DMS 273 treated with DMSO at 0.1 percent for 48 hours (cell line): ENCODE measurements at places on chromosomes 5 and 9.
A peak's percentile ranks its signal among the peaks of the same experiment; 100 is the strongest.

GRCh38 chr5:152813526-152813925 lies 408.4 kb upstream of the NMUR2 start:
- DNase-seq, result no peak

GRCh38 chr5:178351221-178352034 lies 118.8 kb upstream of the PHYKPL start:
- no peak for DNase-seq

DNA sequence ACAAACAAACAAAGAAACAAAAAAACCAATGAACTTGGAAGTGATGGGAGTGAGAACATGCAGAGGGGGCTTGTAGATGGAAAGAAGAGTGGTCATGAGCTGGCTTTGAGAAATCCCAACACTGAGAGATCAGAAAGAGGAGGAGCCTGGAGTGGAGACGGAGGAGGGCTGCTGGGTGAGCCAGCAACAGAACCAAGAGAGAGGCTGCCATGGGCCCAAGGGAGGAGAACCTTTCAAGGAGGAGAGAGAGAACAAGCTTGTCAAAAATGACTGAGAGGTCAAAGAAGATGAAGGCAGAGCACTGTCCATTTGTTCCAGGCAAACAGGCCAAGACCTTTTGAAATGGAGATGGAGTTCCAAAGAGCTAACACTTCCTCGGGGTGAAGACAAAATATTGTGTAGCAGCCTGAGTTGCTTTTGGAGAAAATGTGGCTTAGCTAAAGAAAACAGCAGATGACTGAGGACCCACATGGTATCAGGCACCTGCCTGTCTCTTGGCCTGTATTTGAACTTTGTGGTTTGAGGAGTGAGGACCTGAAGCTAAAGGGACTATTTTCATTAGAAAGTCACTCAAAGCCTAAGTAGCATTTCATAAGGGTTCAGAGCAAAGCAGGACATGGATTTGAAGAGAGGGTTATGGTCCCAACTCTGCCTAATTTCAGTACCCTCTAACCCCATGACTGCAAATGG lies 13.1 kb downstream of the NSG2 start:
- no peak for DNase-seq

DNA sequence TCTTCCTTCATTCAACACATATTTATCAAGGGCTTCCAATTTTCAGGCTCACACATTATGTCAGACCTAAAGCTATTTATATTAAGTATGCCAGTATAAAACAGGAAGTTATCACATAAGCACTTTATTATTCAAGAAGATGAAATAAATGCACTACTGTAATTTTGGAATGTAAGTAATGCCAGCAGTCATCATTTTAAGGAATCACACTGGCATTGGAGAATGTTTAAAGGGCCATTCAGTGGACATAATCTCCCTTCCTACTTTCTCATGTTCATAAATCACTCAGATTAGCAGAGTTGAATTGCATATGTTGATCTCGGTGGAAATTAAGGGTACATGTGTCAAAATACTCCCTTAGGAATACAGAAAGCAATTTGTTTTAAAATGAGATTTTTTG lies 164.4 kb downstream of the GIN1 start:
- no peak for DNase-seq

DNA sequence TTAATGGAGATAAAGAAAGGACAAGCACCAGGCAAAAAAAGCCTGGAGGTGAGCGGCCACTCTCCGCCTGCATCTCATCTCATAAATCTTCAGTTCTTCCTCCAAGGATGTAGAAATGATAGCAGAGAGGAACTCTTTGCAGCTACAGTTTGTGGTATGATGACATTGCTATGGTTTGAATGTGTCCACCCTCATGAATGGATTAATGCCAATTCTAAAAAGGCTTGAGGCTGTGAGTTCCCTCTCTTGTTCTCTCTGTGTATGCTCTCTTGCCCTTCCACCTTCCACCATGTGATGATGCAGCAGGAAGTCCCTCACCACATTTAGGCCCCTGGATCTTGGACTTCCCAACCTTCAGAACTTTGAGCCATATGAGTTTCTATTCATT lies 126.4 kb downstream of the SPOCK1 start:
- DNase-seq, result no peak

GRCh38 chr9:126516936-126517832 lies 96.5 kb upstream of the LMX1B start:
- no peak for DNase-seq

- peak; percentile 92 for DNase-seq
Observed at GRCh38 chr5:118891252-118891651, 97.1 kb downstream of the DTWD2 start.

DNA sequence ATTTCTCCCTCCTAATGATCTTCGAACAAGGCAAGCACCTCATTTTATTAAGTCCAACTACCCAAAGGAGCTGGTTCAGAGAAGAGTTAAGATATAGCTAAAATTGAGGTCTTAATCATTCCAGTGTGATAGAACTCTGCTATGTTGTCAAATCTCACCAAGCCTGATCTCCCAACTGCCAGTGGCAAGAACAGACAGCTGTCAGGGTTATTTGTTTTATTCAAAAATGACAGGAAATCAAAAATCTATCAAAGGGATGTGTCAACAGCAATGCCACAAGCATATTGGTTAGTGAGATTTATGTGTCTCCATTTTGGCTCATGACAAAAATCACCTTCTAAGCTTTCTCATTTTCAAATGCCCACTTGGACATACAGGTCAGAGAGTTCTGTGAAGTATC lies 74.5 kb downstream of the PRELID2 start:
- DNase-seq, result no peak

GRCh38 chr5:133658327-133658726 lies 46.0 kb upstream of the FSTL4 start:
- no peak for DNase-seq

DNA sequence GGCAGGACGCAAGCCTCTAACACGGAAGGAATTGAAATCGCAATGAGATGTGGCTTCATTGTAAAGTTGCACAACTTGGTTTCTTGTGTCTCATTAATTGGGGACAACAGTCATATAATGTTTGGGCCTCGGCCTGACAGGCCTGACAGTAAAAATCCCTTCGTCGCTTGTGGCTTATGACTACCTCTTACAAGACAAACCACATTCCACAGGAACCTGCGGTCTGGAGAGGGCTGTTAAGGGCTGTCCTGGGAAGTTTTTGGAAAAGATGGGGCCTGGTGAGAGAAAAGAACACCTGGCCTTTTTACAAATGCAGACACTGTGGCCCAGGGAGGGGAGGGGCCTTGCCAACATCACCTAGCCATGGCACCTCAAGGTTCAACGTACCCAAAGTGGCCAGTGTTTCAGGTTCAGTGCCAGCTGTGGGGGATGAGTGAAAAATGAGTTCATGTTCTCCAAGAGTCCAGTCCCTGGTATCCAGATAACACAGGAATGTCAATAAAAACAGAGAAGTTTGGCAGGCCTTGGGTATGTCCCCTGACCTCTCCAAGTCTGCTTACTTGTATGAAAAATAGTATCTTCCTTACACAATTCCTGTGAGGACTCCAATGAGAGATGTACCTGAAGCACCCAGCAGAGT lies 22.2 kb downstream of the SHB start:
- DNase-seq, result no peak

DNA sequence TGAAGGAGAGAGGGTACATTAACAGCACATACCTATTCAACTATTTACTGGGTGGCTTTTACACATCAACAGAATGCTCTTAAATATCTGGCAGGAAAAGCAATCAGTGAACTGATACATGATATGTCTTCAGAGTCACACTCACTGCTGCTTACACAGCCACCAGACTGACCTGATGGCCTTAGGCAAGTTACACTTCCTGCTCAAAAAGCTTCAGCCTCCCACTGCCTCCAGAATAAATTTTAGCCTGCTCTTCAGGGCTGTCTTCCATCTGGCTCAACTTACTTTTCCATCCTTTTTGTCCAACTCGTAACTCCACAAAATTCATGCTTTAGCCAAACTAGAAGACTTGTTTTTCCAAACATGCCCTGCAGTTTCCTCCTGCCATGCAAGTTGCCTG lies 10.7 kb downstream of the LOX start:
- DNase-seq, result no peak

DNA sequence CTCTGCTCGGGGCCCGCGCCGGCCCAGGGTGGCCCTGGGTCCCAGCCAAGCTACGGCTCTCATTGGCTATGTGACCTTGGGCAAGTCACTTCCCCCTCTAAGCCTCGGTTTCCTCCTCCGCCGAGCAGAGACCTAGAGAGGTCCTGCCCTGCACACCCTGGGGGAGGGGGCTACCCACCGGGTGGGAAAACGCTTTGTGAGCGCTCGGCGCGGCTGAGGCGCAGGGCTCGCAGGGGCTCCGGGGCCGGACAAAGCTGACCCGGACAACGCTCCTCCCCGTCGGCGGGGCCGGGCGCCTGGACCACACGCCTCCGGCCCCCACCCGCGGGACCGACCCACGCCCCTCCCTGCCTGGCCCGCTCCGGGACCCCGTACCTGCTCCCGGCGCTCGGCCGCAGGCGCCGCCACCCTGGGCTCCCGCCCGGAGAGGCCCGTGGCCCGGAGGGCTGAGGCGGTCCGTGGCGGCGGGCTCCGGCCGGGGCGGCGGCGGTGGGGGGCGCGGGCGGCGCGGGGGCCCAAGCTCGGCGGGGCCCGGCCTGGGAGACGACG lies 85.7 kb upstream of the MELK start:
- DNase-seq, result no peak

DNA sequence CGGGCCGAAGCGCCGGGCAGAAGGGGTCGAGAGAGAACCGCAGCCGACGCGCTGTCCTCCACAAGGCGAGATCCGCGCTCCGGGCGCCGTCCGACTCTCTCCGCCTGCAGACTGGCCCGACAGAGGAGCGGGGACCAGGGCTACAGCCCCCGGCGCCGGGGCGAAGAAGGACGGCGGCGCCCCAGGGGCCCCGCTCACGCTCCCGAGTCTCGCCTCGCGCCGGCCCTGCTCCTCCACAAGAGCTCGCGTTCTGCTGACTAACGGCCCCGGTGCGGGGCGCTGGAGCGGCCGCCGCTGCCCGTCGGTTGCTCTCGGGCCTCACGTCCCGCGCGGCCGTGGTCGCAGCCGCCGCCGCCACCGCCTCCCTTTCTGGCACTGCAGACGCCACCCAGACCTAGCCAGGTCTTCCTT lies 338 bp downstream of the ABHD17B start:
- DNase-seq, result no peak

- DNase-seq, result no peak
Observed at GRCh38 chr9:11893331-11893730, 799.9 kb upstream of the TYRP1 start.

GRCh38 chr9:95089257-95090022 lies 228.1 kb downstream of the FANCC start:
- no peak for DNase-seq

- DNase-seq, result no peak
Observed at GRCh38 chr5:125049721-125050702, 303.6 kb upstream of the ZNF608 start.

DNA sequence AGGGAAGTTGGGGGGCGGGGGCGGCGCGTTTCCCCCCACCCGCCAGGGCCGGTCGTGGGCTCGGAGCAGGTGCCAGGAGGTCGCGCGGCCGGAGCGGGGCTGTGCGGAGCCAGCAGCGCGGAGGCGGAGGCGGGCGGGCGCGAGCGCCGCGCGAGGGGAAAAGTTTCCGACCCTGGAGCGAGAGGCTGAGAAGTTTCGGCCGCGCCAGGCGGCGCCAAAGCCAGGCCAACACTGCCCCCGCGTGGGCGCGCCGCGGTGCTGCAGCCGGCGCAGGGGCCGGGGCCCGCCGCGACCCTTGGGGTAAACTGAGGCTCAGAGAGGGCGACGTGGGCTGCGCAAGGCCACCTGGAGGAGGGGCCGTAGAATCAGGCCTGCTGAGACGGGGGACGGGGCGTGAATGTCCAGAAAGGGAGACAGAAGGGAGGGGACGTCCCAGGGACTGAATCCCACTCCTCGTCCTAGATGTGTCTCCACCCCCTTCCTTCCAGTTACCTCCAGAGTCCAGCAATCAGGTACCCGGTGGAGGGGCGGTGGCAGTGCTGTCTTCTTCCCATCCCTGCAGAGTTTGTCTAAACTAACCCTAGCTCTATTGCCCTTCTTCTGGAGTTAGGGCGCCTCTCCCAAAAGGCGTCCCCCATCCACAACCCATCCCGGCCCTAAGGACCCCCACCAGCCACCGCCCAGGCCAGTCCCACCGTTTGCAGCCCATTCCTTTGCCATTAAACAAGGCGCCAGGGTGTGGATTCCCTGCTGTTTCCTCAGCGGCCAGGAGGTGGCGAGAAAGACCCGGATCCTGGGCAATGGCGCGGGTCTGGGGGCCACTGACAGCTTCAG lies 10.2 kb downstream of the C9orf50 start:
- peak; percentile 16 for DNase-seq

DNA sequence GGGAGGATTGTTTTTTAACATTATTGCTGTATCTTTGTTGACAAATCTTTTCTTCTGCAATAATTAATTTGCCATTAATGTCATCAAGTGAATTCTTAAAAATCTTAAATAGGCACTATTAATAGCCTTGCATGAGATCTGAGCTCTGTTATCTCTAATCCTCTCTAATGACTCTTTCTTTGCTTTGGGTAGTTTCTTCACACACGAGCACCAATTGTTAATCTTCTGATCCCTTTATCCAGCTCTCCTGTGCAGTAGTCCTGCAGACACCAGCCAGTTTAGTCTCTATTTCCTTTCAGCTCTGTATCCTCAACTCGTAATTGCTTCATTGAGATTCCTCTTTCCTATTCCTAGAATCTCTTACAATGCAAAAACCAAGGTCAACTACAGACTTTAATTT lies 8.1 kb downstream of the SPINK14 start:
- DNase-seq, result no peak

DNA sequence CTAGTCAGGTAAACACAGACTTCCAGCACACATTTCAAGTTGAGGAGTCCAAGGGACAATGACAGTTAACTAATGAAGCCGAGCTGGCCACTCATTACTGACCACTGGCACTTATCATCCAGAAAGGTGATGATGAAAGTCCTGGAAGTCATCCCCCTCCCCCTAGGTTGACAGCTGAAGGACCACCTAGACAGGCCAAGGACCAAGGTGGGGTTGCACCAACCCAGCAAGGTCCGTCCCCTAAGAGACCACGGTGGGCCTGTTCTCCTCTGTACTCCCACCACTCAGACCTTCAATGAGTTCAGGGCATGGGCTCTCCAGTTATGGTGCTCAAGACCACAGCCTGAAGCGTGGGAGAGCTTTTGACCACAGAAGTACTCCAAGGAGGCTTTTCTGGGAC lies 13.2 kb downstream of the P4HA2 start:
- no peak for DNase-seq

DNA sequence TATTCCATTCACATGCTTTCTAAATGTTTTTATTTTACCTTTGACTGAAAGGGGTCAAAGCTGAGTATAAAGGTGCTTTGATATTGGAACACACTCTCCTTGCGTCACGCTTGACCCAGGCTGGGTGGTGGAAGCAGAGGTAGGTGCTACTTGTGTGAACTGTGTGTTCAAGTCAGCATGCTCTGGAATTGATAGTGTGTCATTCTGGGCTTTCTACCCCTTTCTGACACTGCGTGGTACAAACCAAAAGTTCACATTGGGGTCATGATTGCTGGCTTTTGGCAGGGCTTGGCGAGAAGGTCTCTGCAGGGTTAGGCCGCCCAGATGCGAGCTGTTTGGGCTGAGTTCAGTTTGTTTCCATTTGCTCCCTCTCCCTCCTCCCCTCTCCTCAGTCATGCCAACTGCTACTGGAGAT lies 131.8 kb downstream of the ADAMTSL1 start:
- DNase-seq, result no peak

GRCh38 chr5:150672237-150672883 lies 11.3 kb downstream of the MYOZ3 start:
- no peak for DNase-seq

GRCh38 chr9:129567842-129568559 lies 52.9 kb downstream of the C9orf50 start:
- peak; percentile 50 for DNase-seq
